Stimulated activated CD8-positive, alpha-beta memory T cell treated with anti-CD3 and anti-CD28 coated beads, Interleukin-7, amount 100 ng/mL, for 48 hours (primary cell): ENCODE measurements at places on chromosomes 2 and 18.

DNA sequence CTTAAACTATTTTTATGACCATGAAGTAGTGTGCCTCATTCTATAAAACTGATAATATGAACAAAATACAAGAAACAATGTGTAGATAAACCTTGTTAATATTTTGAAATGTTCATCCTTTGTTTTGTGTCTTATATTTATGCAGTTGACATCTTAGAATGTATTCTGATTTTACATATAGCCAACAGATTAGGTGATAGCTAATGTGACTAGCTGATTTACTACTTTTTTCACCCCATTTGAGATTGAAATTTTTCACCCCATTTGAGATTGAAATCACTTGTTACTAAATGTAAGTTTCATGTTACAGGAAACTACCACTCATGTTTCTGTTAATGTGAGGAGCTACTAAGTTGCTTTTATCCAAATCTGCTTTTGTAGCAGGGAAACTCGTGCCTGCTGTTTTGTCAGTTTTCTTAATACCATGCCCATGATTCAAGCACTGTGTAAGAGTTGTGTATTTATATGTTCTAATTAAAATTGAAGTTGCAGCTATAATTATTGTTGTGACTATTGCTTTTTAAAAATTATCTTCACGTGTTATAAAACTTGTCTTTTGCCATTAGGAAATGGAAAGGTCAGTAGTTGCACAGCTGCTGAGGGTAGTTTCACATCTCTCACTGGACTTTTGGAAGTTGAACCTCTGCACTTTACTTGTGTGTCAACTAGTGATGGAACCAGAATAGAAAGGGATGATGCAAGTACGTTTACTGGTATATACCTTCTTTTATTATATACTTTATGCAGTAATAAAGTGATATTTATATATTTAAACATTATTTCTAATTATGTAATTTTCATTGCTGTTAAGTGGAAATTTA lies 96.6 kb downstream of the BIRC6 start:
- no peak for DNase-seq

DNA sequence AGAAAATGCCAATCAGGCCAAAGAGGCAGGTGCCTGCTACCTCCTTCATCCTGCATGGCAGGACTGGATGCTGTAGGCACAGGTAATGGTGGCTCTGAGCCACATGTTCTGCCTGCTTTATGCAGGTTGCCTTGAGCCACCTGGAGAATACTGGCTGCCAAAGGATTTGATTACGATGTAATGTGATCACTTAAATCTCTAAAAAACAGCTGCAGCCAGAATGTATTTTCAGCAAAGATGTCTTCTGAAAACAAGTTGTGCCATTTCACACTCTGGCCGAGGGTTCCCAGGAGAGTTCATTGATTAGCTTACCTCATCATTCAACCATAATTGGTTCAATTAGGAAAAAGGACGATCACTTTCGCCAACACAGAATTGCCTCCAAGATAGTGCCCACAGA lies 17.9 kb upstream of the MSGN1 start:
- DNase-seq, result no peak

DNA sequence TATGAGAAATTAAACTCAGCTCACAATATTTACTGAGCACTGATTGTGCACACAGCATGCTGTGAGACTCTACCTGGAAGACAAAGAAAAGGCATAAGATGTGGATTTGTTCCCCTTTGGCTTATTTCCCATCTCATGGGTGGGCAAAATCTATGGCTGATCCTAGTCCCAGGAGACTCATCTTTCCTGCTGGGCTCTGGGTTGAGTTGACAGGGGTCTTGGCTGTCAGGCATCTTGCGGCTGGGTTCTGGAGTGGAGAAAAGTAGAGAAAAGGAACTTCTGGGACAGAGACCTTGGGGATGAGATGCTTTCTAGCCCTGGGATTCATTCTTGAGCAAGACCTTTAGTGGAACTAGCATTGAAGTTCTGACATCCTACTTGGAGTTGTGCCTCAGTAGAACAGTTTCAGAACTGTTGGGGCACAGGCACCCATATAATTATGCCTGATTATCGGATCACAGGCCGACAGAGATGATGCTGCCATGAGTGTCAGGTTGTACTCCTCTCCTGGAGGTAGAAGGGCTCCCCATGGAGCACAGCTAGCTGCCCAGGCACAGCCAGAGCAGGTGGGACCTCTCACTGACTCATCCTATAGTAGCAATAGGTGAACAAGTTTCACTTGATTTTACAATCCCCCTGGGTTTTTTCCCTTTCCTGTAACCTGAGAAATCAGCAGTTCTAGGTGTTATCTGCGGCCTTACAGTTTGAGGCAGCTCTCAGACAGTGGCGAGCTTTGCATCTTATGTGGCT lies 260.9 kb downstream of the CYRIA start:
- DNase-seq, result no peak

GRCh38 chr18:47997338-47997780 lies 66.9 kb upstream of the SMAD2 start:
- no peak for DNase-seq

DNA sequence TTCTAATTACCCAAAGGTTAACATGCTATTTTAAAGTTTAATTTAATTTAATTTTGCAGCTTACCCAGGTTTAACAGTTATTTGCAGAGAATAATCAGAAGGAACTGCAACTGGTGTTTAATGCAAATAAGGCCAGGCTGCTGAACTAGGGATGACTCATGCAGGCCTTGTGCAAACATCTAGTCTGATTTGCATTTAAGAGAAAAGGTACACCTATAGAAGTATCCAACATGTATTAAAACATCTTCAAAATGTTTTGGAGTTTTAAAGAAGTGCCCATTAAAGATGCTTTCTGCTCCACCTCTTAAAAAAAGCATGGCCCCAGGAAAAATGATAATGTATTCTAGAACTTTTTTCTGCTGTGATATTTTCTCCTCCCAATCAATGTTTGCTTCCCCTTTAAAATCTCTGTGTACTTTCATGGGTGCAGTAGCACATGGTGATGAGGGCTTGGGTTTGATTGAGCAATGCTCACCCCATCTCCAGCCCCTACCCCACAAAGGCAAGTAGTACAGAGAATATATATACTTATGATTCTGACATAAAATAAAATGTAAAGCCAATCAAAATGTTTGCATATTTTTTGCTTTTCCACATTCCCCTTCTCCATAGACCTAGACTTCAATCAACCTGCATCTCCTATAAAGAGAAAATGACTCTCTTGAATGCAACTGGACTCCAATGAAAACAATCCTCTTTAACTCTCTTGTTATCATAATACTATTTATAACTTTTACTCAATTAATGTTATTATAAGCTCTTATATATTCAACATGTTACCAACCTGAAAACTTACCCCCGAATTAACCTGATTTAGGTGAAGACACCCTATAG lies 54.1 kb downstream of the ATP8B1 start:
- no peak for DNase-seq

DNA sequence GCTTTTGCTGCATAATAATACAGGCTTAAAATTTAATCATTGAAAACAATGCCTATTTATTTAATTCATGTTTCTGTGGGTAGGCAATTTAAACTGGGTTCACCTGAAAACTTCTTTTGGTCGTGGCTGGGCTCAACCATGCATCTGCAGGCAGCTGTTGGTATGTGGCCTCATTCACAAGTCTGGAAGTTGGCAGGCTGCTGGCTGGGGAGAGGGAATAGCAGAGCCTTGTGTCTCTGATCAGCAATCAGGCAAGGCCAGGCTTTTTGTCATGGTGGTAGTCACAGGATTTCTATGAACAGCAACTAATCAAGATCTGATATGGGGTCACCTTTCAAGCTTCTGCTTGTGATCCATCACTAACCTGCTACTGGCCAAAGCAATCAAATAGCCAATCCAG lies 130.1 kb upstream of the KCNJ3 start:
- no peak for DNase-seq

DNA sequence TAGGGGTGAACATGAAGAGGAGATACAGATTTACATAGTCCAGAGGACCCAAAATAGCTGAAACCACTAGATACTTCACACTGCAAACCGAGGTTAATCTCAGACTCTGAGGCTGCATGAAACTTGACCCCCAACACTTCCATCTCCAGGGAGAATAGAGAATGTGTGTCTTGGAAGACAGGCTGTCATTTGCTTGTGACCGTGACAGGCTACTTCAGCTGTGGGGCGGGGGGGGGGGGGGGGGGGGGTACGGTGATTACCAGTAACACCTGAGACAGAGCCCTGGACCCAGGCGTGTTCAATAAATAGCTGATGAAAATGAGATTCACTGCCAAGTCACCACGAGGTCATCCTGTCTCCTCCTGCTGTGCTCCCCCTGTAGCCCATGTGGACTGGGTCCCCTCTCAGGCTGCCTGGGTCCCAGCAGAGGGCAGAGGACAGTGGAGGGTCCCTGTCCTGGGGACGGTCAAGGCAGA lies 5.7 kb upstream of the KLHL29 start:
- no peak for DNase-seq
